ENCODE measurements at places on chromosomes 7 and 10.

DNA sequence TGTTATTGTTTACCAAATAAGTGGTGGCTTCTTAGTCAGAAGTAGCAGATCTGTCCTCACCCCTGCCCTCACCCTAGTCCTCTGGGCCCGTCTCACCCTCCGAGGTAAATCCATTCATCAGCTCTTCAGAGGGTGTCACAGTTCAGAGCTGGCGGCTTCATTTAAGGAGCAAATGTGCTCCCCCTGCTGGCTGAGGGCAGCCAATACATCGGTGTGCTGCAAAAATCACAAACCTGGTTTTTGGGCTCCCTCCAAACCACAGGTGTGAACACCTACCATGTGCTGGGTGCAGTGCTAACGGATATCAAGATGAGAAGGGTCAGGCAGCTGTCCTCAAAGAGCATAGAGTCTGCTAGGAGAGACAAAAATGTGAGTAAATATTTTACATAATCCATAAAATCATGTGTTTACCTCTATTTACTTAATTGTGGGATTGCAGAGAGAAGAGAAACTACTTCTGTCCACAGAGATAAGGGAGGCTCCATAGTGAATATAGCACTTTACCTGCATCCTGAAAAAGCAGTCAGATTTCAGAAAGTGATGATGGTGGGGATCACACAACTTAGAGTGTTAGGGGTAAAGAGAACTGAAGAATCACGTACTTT, 15.5 kb upstream of the CRTAC1 start:
- peak; percentile 73 for DNase-seq

- no peak for DNase-seq
Observed at GRCh38 chr7:14424675-14425074, 435.2 kb upstream of the ETV1 start.

DNA sequence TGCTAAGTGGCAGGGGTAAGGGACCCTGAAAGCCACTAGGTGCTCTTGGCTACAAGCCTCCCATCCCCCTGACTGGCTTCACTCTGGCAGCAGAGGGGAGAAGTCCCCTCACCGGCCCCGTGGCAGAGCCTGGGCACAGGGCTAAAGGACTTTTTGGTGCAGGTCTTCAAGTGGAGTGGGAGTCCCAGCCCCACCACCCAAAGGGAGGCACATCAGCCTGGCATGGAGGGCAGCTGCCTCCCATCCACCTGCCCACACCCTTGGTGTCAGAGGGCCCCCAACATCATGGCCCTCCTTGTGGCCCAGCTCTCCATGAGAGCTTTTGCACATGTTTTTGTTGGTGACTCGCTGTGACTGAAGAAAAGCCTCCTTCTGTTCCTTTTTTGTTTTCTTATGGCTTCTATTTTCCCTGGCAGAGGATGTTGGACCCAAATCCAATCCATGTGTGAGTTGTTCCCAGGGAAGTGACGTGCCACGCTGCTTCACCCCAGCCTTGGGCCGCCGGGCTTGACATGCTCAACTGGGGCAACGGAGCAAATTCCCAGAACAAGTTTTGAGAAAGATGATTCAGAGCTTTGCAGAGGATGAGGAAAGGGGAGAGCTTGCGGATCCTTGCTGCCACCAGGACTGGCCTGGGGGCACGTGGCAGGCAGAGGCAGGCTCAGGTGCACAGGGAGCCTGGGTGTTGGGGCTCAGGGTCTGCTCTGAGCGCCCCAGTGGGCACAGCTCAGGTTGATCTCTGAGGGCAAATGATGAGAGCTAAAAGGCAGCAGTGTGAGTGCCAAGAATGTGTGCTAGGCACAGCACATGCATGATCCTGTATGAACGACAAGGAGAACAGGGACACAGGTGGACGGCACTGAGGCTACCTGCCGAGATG, 1.9 kb upstream of the AEBP1 start:
- no peak for DNase-seq

DNA sequence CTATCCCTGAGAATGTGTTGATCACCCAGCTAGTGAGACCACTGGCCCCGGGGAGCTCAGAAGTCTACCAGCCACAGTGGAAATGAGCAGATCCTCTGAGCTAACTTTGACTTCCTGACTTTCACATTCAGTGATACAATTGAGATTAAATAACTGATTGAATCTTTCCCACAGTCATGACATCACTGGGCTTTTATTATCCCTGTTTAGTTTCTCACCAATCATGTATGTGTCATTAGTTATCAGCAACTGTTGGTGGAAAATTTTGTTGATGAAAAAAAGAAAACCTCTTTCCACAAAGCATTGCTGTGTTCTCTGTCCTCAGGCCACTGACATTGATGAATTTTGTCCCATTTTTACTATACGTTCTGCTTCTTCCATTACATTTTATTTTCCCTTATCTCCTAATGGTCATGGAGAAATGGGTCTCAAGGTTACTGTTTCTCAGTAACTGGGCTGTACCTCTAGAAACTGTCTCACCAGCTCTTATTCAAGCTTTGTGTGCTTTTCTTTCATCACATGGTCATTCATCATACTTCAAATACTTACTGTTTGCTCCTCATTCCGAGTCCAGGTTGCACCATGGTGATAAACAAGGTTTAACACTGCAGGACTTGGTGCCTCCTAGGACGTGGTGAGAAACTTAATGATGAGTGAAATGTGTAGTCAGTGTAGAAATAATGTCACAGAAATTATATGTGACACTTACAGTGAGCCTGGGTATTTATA, 304.7 kb downstream of the CDK14 start:
- DNase-seq, result no peak
